ENCODE measurements at places on chromosomes 1 and 21.

DNA sequence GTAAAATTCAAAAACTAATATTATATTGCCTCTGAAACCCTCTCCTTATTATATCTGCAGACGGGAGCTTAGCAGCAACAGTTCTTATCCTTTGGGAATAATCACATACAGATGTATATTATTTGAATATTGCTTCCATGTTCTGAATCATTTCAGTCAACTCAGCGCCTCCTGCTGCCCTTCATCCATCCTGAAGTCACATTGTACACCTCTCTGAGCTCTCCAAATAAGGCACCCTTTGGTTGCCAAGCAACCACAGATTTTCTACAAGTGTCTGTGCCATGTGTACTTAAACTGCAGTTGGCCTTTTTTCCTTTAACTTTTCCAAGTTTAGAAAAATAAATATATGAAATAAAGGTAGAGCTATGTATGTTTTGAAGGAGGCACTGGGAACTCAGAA lies 384.3 kb downstream of the LRRIQ3 start:
- no peaks in the 10 kb centered on the region for H3K4me1 ChIP-seq
- DNase-seq = no peak
- no peaks in the 10 kb centered on the region for H3K27me3 ChIP-seq
- H3K4me3 ChIP-seq = no peak overlapping the region
- no peaks in the 10 kb centered on the region for H3K36me3 ChIP-seq
- no peak overlapping the region for H3K27ac ChIP-seq

DNA sequence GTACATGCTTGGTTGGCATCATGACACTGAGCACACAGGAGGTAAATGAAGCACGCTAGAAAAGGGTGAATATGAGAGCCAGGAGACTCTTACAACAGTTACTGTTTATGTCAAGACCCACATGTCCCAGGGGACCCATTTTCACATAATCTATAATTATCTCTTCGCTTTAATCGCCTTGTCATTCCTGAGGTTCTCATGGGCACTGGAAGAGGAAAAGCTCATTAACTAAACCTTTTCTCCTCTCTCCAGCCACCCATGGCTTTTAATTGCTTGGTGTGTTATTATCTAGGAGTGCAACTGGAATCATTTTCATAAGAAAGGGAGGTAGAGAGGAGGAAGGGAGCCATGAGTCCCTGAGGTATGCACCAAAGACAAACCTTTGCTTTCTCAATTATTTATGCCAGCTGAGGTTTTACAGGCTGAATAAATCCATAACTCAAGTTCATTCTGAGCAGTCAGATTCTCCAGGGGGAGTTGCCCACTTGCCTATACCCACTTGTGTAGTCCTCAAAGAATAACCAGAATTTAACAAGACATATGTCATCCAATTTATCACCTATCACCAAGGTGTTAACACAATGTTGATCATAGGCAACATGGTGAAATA lies 77.4 kb downstream of the ACBD6 start:
- no peak overlapping the region for H3K4me3 ChIP-seq
- H3K27ac ChIP-seq = no peak overlapping the region
- H3K27me3 ChIP-seq = no peaks in the 10 kb centered on the region
- peaks cover 4% of the 10 kb centered on the region for H3K4me1 ChIP-seq
- DNase-seq = no peak

DNA sequence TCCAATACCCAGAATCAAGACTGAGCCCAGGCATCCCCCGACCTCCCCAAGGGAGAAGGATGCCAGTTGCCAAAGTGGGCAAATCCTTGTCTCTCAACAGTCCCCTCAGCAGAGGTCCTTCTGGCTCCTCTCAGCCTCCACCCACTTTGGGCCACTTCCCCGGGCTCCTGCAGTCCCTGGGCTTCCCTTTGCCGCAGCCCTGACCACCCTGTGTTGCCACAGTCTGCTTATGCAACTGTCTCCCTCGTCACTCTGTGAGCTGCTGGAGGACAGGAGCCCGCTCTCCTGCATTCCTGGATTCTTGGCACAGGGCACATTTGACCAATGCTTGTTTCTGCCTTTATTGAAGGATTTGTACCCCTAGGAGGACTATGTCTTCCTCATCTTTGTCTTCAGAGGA lies 2.9 kb upstream of the LRP8 start:
- H3K4me1 ChIP-seq = peaks cover 24% of the 10 kb centered on the region
- H3K27ac ChIP-seq = no peak overlapping the region
- H3K36me3 ChIP-seq = peaks cover 9% of the 10 kb centered on the region

DNA sequence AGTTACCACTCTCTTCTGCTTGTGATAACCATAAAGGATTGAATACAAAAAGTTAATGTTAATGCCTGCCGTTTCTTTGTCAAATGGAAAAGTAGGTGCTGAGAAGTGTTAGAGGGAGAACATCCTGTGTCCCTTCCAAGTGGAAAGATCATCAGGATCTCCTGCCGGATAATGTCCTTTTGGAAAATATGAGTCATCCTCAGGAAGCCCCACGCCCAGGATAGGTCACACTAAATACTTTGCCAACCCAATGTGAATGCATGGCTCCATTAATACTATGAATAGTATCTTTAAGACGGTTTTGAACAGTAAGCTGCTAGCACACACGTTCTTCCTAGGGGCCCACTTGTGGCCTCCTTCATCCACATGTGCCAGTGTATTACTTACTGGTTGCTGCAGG lies 279.5 kb downstream of the ZNF326 start:
- no peaks in the 10 kb centered on the region for H3K27me3 ChIP-seq
- DNase-seq = no peak
- no peaks in the 10 kb centered on the region for H3K36me3 ChIP-seq

- H3K27me3 ChIP-seq = peaks cover 4% of the 10 kb centered on the region
- no peak for DNase-seq
- no peaks in the 10 kb centered on the region for H3K36me3 ChIP-seq
Measured at GRCh38 chr1:40595623-40596022, 64.2 kb downstream of the ZNF684 start.

DNA sequence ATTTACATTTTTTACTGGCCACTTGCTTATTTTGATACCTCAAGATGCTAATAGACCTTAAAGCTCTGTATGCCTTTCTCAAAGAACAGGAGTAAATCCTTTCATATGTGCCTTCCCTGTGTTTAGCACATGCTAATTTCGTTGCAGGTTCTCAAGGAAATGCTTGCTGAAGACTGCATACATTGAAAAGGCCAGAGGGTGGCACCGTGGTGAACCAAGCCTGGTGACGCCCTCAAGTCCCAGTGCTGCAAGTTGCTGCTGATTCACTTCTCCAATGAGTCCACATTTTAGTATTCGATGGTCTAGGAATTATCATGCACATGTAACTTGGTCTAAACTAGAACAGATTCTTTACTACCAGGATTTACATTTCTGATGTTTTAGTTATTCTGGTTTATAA lies 94.1 kb downstream of the CLDN17 start:
- H3K27ac ChIP-seq = no peak overlapping the region
- H3K27me3 ChIP-seq = no peaks in the 10 kb centered on the region
- no peak overlapping the region for H3K4me3 ChIP-seq
- no peak for DNase-seq
- no peaks in the 10 kb centered on the region for H3K36me3 ChIP-seq
- no peaks in the 10 kb centered on the region for H3K4me1 ChIP-seq

GRCh38 chr1:91732291-91733107 lies 153.5 kb downstream of the TGFBR3 start:
- peaks cover 35% of the 10 kb centered on the region for H3K36me3 ChIP-seq
- H3K27ac ChIP-seq = peak overlapping the region; percentile 82
- no peaks in the 10 kb centered on the region for H3K27me3 ChIP-seq
- peak overlapping the region; percentile 75 for H3K4me3 ChIP-seq
- H3K4me1 ChIP-seq = peaks cover 58% of the 10 kb centered on the region
- no peak for DNase-seq

DNA sequence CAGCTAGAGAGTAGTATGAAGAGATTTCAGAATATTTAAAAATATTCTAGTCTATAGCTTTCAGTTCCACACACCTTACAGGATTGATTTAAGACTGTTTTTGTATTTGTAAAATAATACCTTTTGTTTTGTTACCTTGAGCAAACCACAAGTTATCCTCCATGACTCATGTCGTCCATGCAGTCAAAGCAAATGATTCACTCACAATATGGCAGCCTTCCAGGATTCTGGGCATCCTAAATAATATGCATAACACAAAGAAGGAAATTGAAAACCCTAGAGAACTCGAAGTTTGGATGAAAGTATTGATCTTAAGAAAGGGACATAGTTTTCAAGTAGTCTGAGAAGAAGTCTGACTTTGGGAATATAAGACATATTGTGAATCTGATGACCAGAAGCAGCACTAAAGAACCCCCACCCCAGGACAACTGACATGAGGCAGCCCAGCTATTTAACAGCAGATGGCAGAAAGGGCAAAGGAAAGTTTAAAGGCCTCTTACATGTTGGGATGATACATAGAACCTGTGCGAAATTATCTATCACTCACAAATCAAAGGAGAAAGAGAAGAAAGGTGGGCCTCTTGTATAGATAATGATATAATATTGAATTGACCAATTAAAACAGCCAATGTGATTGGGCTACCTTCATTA lies 857.9 kb downstream of the BRINP3 start:
- no peak overlapping the region for H3K4me3 ChIP-seq
- no peaks in the 10 kb centered on the region for H3K36me3 ChIP-seq
- no peaks in the 10 kb centered on the region for H3K27me3 ChIP-seq
- H3K27ac ChIP-seq = no peak overlapping the region
- DNase-seq = no peak

DNA sequence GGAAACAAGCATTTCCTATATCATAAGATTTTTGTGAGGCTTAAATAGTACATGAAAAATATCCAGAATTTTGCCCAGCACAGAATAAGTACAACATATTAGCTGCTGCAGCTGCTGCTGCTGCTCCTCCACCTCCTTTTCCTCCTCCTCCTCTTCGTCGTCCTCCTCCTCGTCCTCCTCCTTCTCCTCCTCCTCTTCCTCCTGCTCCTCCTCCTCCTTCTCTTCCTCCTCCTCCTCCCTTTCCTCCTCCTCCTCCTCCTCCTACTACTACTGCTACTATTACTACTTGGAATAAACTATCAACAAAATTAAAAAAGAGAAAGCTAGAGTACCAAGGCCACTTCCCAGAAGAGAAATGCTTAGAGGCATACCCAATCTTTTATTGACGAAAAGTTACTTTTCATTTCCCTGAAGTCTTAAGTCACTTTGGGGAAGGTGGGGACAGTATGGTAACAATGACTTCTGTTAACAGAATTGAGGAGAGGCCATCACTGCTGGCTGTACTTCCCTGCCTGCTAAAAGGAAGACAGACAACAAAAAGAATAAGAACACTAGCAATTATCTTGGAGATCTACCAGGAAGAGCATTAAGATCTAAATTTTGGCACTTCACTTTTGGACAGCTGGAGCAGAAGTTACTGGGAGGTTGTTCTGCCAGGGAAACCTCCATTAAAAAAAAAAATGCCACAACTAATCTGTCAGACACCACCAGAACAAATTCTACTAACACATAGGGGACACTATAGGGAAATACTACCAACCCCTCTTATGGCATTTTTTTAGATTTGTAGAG lies 7.1 kb downstream of the DENND1B start:
- H3K27me3 ChIP-seq = no peaks in the 10 kb centered on the region
- H3K36me3 ChIP-seq = peaks cover 10% of the 10 kb centered on the region
- peaks cover 32% of the 10 kb centered on the region for H3K4me1 ChIP-seq
- H3K27ac ChIP-seq = peak overlapping the region; percentile 50

- no peak for DNase-seq
- H3K36me3 ChIP-seq = peaks cover 11% of the 10 kb centered on the region
- H3K4me3 ChIP-seq = peak overlapping the region; percentile 91
- H3K4me1 ChIP-seq = peaks cover 38% of the 10 kb centered on the region
- peak overlapping the region; percentile 75 for H3K27ac ChIP-seq
Measured at GRCh38 chr1:27364696-27365371, 1.9 kb downstream of the MAP3K6 start.

DNA sequence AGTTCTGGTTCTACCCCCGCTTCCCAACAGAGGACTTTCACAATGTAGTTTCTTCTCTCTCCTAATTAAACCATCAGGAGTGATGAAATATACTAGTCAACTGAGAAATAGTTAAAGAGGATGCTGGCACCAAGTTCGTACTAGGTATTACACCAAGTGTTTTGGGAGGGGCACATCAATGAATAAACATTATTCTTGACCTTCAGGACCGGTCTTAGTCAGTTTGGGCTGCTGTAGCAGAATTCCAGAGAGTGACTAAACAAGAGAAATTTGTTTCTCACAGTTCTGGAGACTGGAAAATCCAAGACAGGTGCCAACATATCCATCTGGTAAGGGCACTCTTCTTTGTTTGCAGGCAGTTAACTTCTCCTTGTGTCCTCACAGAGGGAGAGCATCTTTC lies 103.8 kb downstream of the SPATA17 start:
- no peaks in the 10 kb centered on the region for H3K27me3 ChIP-seq
- H3K4me3 ChIP-seq = no peak overlapping the region
- H3K27ac ChIP-seq = no peak overlapping the region
- no peaks in the 10 kb centered on the region for H3K36me3 ChIP-seq
- H3K4me1 ChIP-seq = no peaks in the 10 kb centered on the region

DNA sequence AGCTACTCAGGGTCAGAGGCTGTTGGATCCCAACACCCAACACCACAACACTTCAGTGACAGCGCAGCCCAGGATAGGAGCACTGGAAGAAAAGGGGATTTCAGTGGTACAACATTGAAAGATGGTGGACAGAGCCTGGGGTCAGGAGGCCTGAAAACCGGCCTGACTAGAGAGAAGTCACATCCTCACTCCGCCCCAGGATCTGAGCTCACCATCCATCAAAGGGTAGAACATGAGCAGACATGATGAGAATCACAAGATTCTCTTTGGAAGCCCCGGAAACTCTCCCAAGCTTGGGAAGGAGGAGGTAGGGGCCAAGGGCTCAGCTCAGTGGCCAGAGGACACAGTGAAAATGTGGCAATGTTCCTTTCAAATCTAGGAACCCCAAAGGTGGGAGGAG lies 271.3 kb downstream of the NPHP4 start:
- no peak for DNase-seq
- H3K36me3 ChIP-seq = no peaks in the 10 kb centered on the region
- H3K4me1 ChIP-seq = no peaks in the 10 kb centered on the region
- H3K27ac ChIP-seq = no peak overlapping the region

GRCh38 chr1:57420981-57421785 lies 2.7 kb downstream of the DAB1 start:
- H3K4me3 ChIP-seq = no peak overlapping the region
- H3K4me1 ChIP-seq = peaks cover 9% of the 10 kb centered on the region
- H3K36me3 ChIP-seq = no peaks in the 10 kb centered on the region
- H3K27me3 ChIP-seq = peaks cover 59% of the 10 kb centered on the region

DNA sequence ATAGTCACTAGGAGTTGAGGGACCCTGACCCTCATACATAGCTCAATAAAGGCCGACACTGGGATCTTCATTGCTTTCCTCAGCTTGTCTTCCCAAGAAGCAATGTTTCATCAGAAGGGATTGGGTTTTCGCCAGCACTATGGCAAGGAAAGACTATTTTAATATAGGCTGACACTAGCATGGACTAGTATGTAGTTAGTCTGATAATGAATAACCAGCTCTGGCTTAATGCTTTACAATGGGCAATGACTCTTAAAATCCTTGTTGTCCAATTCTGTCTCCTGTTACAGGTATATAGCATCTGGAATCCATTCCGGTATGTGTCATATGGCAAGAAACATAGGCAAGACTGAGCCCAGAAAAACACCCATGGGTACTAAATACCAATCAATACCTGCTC lies 15.3 kb upstream of the SYT2 start:
- DNase-seq = no peak
- no peaks in the 10 kb centered on the region for H3K27me3 ChIP-seq
- H3K4me1 ChIP-seq = no peaks in the 10 kb centered on the region
- no peak overlapping the region for H3K27ac ChIP-seq
- peaks cover 29% of the 10 kb centered on the region for H3K36me3 ChIP-seq

- H3K27ac ChIP-seq = no peak overlapping the region
Measured at GRCh38 chr1:29880556-29880955, 644.2 kb downstream of the PTPRU start.

GRCh38 chr1:233289676-233290075 lies 5.8 kb downstream of the PCNX2 start:
- H3K4me3 ChIP-seq = no peak overlapping the region
- peak overlapping the region; percentile 51 for H3K27ac ChIP-seq
- no peak for DNase-seq
- H3K4me1 ChIP-seq = peaks cover 26% of the 10 kb centered on the region
- H3K27me3 ChIP-seq = no peaks in the 10 kb centered on the region
